Smooth muscle cell of the pulmonary artery (primary cell): ENCODE measurements at places on chromosomes 16 and 17. TPM values are rescaled to one million over a fixed set of nuclear protein-coding genes. Genes with fewer than 3 reads are reported as not detected.

The TBC1D3E gene
- 0.65 TPM in 1 of 2 replicates, not detected in the other for total RNA-seq

The ASGR1 gene
- 0.26 and 0.43 TPM in 2 replicates for total RNA-seq

The CCL17 gene
- not detected in 2 replicates for total RNA-seq

The MMD gene
- 4.8 and 15.4 TPM in 2 replicates for total RNA-seq

The KRTAP2-1 gene
- not detected in 2 replicates for total RNA-seq

The CDK5RAP3 gene
- total RNA-seq = 69.5 and 106 TPM in 2 replicates

The KRT27 gene
- not detected in 2 replicates for total RNA-seq

The HOXB8 gene
- total RNA-seq = 0.10 TPM in 1 of 2 replicates, not detected in the other

The CMTM4 gene
- 24.0 and 31.8 TPM in 2 replicates for total RNA-seq

The HS3ST3B1 gene
- total RNA-seq = 0.23 and 0.46 TPM in 2 replicates

The CDH11 gene
- 572 and 880 TPM in 2 replicates for total RNA-seq

The TSNAXIP1 gene
- 0.78 and 1.0 TPM in 2 replicates for total RNA-seq

The GNAO1 gene
- total RNA-seq = 0.17 and 0.52 TPM in 2 replicates

The CIAO2B gene
- 125 and 137 TPM in 2 replicates for total RNA-seq

The CHP2 gene
- not detected in 2 replicates for total RNA-seq

The IL34 gene
- 8.1 and 27.3 TPM in 2 replicates for total RNA-seq

The PHOSPHO1 gene
- 0.39 and 0.40 TPM in 2 replicates for total RNA-seq

The ENPP7 gene
- not detected in 2 replicates for total RNA-seq

The FAM20A gene
- total RNA-seq = 0.17 and 8.7 TPM in 2 replicates

The SLC35G6 gene
- not detected in 2 replicates for total RNA-seq

The TP53TG3C gene
- not detected in 2 replicates for total RNA-seq

The PMFBP1 gene
- under 0.01 TPM in 1 of 2 replicates, not detected in the other for total RNA-seq

The SLC13A2 gene
- total RNA-seq = not detected in 2 replicates

The NGFR gene
- total RNA-seq = 0.33 and 0.56 TPM in 2 replicates

The YPEL2 gene
- total RNA-seq = 15.1 and 21.5 TPM in 2 replicates

The HOXB1 gene
- not detected in 2 replicates for total RNA-seq

The RPRML gene
- 0.07 TPM in 1 of 2 replicates, not detected in the other for total RNA-seq

The NAE1 gene
- 44.5 and 47.8 TPM in 2 replicates for total RNA-seq

The SOX9 gene
- total RNA-seq = 7.9 and 9.2 TPM in 2 replicates

The DUSP3 gene
- 68.1 and 92.4 TPM in 2 replicates for total RNA-seq

The WFDC1 gene
- total RNA-seq = 4.9 and 25.1 TPM in 2 replicates

The SLC13A5 gene
- total RNA-seq = not detected in 2 replicates

The SHISA6 gene
- total RNA-seq = not detected in 2 replicates

The SPATA22 gene
- 0.13 and 0.26 TPM in 2 replicates for total RNA-seq

The SULT1A2 gene
- total RNA-seq = not detected in 2 replicates

The CCDC92B gene
- total RNA-seq = not detected in 2 replicates

The C17orf113 gene
- 0.13 and 0.33 TPM in 2 replicates for total RNA-seq

The TMEM238L gene
- not detected in 2 replicates for total RNA-seq

The KLHDC4 gene
- total RNA-seq = 19.8 and 24.3 TPM in 2 replicates
